ENCODE measurements at places on chromosomes 2 and 18.
A peak's percentile ranks its signal among the peaks of the same experiment; 100 is the strongest.

DNA sequence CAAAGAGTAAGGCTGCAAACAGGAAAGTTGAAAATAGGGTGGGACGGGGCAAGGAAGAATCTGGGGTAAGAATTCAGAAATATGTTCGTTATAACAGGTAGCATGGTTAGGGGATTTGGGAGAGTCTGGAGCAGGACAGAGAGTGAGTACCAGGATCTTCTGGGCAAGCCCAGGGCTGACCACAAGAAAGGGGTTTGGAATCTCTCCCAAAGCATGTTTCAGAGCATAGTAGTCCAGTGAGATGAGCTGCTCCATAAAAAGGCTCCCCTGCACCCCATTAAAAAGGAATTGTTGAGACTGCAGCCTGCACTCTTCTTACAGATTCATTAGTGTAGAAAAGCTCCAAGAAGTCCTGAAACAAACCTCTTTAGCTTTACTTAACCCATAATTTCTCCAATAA is 291.1 kb downstream of the MTX2 start:
- no peak for DNase-seq

DNA sequence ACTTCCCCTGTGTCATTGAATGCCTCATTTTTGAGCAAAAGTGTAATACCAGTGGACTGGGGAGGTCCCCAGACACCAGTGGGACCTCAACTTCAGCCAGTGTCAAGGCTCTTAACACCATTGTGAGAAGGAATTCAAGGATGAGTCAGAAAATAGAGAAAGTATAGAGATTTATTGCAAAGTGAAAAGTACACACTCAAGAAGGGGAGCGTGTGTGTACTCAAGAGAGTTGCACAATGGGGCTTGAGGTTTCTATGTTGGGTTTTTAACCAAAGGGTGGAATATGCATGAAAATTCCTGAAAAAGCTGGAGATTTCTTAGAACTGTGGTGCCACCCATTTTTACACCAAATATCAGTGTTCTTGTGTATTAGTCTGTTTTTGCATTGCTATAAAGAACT is 81.9 kb downstream of the ADCYAP1 start:
- DNase-seq: no peak

- peak; percentile 89 for DNase-seq
Measured at GRCh38 chr18:12287684-12288402, 20.2 kb upstream of the TUBB6 start.

DNA sequence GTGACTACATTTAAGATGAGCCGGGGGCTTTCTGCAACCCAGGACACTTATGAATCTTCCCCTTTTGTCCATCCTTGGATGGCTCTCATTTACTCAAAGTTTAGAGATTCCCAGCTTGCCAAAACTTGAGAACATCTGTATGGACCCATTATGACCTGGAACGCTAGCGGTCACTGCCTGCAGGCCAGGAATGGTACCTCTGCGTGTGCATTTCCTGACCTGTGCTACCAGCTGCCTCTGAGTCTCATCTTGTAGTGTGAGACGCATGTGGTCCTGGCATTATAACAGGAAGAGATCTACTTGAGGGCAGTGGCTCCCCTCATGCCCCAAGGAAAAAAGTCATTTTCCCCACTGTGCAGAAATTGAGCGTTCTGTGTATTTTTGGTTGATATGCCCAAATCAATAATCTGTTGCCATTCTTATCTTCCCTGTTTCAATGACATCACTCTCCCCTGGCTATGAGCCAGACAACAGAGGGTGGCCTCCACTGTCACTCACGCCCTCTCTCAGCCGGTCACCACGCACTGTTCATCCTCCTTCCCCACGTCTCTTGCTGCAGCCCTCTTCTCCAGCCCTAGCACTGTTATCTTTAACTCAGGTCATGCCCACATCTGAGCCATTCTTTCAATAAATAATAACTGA is 28.5 kb upstream of the NPAS2 start:
- DNase-seq: no peak

DNA sequence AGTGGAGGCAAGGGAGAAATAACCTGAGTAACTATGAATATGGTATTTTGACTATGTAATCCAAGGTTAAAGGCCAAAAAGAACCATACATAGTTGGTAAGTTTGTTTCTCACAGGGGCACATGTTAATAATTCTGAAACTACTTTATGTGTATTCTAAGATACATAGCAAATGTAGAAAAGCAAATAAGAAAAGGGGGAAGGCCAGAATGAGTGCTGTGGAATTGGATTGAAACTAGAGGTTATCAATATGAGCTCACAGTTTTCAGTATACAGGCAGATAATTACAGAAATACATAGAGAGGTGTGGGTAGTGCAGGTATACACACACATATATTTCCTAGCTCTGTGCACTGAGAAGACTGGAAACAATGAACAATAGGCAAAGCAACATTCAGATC is 13.7 kb downstream of the INO80C start:
- no peak for DNase-seq

DNA sequence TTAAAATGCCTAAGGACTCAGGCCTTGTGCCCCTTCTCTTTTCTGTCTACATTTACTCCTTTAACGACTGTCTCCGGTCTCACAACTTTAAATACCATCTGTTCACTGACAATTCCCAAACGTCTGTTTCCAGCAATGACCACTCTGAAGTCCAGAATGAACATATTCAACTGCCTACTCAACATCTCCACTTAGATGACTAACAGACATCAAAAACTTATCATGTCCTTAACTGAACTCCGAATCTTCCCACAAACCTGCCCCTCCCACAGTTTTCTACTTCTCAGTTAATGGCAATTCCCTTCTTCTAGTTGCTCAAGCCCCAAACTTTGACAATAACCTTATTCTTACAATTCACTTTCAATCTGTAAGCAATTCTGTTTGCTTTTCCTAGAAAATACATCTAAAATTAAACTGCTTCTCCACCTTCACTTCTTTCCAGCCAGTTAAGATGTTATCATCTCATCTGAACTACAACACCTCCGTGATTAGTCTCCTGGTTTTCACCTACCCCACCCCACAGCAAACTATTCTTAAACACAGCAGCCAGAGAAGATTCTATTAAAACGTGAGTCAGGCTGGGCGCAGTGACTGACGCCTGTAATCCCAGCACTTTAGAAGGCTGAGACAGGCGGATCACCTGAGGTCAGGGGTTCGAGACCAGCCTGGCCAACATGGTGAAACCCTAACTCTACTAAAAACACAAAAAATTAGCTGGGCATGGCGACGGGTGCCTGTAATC is 2.8 kb downstream of the C1D start:
- no peak for DNase-seq

DNA sequence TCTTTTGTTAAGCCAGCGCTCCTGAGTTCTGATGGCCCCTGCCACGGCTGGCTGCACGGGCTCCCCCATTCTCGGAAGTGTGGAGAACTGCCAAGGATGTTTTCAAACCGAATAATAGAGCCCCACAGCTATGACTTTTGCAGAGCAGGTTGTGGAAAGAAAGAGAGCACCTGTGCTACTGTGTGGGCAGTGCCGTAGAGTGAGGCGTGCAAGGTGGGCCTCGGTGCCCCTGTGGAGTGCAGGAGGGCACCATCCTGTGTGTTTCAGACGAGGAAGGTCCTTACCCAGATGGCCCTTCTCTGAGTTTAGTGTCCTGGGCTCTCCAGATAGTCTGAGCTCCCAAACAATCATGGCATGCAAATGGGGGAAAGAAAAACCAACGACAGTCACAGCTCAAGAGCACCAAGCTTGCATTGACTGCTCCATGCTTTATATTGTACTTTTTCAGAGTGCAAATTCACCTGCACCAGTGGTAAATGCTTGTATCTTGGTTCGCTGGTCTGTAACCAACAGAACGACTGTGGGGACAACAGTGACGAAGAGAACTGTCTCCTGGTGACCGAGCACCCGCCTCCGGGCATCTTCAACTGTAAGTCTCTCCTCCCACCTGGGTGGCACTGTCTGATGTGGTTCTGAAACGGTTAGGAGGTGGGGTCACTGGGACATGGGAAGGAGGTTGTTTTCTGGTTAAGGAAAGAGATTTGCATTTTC is 219.4 kb downstream of the LDLRAD4 start:
- no peak for DNase-seq

GRCh38 chr2:148614014-148614321 is 30.6 kb upstream of the EPC2 start:
- DNase-seq: no peak

- DNase-seq: no peak
Measured at GRCh38 chr2:27369471-27370025, 590 bp downstream of the EIF2B4 start.

- DNase-seq: no peak
Measured at GRCh38 chr2:213253162-213253561, 31.1 kb upstream of the SPAG16 start.

DNA sequence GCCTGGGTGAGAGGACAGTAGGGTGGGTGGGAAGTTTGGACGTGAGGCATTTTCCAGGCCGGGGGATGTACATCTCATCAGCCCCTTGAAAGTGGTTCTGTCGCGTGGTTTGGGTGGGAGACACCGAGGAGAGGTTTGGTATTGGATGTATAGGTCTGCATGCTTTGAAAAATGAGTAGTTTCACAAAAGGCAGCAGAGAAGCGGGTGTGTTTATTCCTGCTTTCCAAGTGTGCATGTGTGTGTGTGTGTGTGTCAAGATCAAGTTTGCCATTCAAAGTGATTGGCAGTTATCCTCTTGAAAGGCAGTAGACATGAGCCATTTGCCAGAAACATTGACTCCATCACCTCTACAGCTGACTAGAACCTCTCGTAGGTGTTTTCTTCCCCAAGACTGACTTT is 423.1 kb upstream of the POU3F3 start:
- DNase-seq: no peak
